ENCODE measurements at places on chromosomes 3 and 15. TPM values are rescaled to one million over a fixed set of nuclear protein-coding genes. Genes with fewer than 3 reads are reported as not detected.

Gene MUC20
- polyA plus RNA-seq: 18.1 TPM

Gene MED12L
- 2.1 TPM for polyA plus RNA-seq

Gene HES1
- polyA plus RNA-seq: 77.0 TPM

Gene MEF2A
- polyA plus RNA-seq: 53.7 TPM

Gene GABRR3
- 0.04 TPM for polyA plus RNA-seq

Gene CHRM5
- 0.17 TPM for polyA plus RNA-seq

Gene SLC12A1
- 418 TPM for polyA plus RNA-seq

- DNase-seq: no peak
Measured at GRCh38 chr3:45479621-45480035, 91.3 kb downstream of the LARS2 start.

DNA sequence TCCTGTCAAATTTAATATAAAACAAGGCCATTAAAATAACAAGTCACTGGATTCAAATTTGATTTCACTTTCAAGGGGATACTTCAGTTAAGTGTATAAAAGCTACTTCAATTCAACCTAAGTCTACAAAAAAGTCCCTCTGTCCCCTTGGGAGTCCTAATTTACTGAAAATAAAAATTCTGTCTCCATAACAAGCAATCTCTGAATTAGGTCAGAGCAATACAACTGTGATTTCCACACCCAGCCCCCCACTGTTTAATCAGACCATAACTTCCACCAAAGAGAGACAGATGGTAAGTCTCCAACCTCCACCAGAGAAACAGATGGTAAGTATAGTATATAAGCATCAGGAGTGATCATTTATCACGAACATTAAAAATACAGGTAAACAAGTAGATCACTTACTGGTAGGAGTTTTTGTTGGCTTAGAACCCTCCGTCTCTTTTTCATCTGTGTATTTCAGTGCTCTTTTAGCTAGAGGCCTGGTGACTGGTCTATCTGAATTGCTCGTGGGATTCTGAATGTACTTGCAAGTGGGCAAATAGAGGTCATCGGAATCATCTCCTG is 12.1 kb downstream of the SGO1 start:
- no peak for DNase-seq

DNA sequence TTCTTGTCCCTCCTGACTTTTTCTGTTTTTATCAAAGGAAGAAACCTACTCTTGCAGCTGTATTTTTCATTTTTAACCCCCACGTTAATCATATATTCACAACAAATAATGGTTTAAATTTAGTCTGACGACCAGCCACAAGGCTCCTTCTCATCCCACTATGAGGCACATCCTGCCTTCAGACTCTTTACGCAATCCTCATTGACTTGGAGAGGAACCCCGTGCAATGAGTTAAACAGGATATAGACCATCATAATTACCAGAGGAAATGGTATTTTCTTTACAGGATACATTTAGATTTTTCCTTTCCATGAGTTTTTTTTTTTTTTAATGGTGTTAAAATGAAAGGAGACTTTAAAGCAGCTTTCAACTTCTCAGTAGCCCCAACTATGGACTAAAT is 68.5 kb downstream of the WWTR1 start:
- DNase-seq: no peak

DNA sequence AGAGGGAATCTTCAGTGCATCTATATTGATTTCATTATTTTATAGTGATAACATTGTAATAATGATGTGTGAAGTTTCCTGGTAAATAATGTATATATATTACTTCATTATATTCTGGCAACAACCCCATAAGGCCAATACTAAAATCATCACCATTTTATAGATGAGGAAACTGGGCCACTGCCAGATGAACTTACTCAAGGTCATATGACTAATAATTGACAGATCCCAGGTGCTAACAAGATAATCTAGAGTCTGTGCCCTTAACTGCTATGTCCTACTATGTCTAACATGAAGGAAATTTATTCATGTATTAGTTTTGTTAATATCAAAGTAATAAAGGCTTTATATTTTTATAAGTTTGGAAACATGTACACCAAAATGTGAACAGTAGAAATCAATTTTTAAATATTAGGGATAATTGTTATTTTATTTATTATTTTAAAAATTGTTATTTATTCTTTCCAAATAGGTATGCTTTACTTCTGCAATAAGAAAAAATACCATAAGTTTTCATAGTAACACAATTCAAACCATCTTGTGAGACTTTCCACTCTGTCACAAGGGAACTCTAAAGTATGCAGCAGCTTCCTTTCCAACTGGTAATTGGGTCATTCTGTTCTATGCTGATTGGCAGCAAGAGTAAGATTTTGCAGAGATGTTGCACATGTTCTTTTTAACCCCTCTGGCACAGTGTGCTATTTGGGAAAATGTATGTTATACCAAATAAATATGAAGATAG is 90.8 kb upstream of the CMC1 start:
- DNase-seq: no peak

DNA sequence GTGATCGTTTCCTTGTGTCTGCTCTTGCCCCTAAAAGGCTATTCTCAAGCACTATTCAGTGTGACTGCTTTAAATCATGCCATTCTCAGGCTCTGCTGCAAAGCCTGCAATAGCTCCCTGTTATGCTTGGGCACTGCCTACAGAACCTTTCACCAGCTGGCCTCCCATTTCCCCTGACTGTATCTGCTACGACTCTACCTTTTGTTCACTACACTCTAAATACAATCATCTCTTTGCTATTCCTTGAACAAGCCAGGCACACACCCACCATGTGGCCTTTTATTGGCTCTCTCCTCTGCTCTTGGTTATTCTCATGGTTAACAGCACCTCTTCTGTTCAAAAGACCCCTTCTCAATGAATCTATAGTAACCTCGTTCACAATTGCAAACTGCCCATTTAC is 29.6 kb upstream of the FNDC3B start:
- no peak for DNase-seq

DNA sequence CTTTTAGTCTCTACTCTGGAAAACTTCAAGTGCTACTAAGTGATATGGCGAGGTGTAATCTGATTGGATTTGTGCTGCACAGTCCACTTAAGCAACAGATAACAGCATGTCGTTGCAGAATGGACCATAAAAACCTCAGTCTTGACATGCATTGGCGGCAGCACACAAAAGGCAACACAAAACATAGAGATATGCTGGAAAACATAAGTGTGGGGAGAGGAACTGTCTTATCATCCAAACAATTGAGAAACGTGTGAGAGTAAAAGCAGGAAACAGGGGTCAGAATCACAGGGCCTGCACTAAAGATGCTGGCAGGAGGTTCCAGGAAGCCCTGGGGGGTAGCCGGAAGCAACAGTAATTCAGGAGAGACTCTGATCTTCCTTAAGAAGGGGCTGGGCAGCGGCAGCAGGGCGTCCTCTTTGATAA is 82.1 kb downstream of the CGNL1 start:
- DNase-seq: no peak

- no peak for DNase-seq
Measured at GRCh38 chr3:197270558-197271317, 27.7 kb downstream of the DLG1 start.

- DNase-seq: no peak
Measured at GRCh38 chr15:62935300-62936081, 107.1 kb upstream of the TPM1 start.

DNA sequence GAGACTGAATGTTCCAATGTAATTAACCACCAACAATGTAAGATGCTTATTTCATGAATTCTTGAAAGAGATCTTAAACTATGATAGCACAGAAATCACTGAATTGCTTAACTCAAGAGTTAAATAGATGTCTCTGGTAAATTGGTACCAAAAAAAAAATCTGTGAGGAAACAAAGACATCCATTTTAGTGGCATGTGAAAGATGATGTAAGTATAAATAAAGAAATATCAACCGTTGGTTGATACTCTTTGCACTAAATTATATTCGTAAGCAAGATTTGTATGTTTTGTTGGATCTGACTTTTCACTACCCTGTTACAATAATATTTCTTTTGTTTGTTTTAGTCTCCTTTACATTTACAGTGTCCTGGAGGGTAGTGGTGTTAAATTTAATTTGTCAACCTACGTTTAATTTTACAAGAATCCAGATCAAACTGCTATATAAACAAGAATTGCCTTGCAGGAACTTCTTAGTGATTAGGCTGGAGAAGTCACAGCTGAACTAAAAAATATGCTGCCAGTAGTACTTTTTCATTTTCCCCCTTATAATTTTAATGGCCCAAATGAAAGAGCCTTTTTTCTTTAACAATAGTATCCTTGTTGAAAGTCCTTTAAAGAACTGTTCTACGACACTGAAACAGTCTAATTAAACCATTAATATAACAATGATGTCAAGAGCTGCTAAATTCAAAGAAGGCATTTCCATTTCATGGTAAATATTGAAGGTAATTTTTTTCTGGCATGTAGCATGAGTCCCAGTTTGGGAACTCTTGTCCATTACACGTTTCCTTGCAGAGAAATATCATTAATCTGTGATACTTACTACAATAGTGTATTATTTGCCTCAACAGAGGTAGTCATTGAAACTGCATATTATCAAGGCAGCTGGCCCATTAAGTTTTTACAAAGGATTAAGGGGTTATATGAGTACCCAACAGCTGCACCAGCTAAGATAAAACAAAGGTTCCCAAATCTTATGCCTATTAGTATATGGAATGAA is 109.6 kb upstream of the PHLDB2 start:
- DNase-seq: no peak

DNA sequence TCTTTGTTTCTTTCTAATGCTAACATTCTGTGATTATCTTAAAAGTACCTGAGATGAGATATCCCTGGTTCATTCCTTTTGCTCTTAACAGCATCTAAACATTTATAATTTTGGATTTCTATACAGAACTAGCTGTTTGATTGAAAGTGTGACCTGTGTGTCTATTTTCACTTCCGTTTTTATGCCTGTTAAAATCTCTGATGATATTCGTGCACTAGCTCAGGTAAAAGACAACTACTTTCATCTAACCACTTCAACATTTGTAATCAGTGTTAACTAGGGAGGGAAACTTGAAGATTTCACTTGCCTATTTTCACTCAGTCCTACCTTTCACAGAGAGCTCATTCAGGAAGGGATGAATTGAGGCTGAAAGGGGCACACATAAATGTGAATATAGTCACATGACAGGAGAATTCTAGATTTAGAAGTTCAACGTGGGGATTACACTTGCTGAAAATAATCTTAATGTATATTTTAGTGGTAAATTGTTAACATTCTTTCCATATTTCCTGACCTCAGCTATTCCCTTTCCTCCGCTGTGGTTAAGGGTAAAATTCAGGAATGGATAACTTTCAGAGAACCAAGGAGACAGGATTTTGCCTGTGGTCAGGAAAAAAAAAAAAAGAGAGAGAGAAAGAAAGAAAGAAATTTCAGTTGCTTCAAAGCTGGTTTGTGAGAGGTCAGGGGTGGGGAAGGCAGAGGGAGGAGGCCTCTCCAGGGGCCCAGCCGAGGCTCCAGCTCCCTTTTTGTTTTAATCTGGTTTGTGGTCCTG is 159.8 kb upstream of the TSC22D2 start:
- no peak for DNase-seq

DNA sequence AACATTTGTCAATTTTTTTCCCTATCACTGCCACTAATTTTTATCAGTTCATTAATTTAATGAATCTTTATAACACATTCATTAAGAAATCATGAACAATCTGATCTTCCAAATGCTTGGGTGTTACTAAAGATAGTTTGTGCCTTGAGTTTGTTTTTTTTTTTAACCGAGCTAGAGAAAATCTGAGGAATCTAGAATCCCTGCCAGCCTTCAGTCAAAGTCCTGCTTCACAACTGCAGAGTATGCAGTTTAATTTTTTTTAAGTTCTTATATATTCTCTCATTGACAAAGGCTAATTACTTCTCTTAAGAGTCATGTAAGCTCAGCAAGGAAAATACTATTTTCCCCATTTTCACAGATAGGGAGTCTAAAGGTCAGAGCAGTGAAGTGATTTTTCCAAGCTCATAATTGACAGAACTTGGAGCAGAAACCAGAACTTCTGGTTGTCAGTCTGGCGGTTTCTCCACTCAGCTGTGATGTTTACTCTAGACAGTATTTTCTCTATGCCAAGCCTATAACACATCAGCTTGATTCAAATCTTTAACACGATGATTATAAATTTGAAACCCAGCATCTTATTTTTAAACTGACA is 55.7 kb downstream of the TNIK start:
- DNase-seq: no peak

GRCh38 chr3:102536456-102536855 is 101.6 kb downstream of the ZPLD1 start:
- DNase-seq: no peak

GRCh38 chr3:10361375-10361774 is 40.5 kb upstream of the SEC13 start:
- no peak for DNase-seq

DNA sequence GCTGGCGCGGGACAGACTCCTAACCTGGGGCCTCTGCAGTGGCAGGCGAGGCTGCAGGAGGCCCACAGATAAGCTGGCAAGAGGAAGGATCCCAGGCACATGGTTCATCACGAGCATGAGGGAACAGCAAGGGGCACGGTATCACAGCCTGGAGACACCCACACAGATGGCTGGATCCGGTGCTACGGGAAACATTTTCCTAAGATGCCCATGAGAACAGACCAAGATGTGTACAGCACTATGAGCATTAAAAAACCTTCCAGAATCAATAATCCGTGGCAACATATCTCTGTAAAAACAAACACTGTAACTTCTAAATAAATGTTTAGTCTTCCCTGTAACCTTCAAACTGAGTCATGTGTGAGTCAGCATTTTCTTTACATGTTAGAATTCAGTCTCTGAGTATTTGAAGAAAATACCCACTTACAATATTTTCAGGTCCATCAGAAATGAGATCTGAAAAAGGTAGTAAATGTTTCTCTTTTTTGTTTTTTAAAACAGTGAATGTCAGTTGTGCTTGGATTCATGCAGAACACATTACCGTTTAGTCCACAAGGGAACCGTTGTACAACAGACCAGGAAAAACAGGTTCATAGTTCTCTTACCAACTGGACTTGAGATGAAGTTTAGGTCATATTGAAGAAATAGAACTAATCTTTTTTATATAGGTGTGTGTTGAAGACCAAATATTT is 75.9 kb downstream of the BOC start:
- DNase-seq: no peak

DNA sequence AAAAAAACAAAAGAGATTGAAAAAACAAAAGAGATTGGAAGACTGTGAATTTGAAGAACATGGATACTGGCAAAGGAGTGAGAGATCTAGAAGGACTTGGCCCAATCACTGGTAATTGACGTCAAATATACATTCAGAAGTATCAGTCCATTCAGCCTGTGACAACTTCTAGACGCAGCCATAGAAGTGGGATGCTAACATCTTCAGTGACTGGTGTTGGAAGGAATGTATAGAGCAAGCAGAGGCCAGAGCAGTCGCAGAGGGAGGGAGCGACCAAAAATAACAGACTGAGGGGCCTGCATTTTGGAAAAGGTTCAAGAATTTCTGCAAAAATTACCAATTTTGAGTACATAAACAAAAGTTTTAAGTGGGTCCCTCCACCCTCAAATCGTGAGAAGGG is 473.3 kb downstream of the CADM2 start:
- no peak for DNase-seq

GRCh38 chr15:90665288-90666134 is 51.6 kb upstream of the BLM start:
- DNase-seq: no peak

- no peak for DNase-seq
Measured at GRCh38 chr3:184540777-184541681, 20.6 kb upstream of the EPHB3 start.

- DNase-seq: no peak
Measured at GRCh38 chr15:40354408-40355171, 3.4 kb upstream of the DISP2 start.

GRCh38 chr15:69340243-69340900 is 41.7 kb downstream of the PAQR5 start:
- DNase-seq: no peak

GRCh38 chr3:39332525-39332924 is 3.0 kb downstream of the CCR8 start:
- DNase-seq: no peak

All from right renal cortex interstitium (tissue), 3 donors.